Effector memory CD4-positive, alpha-beta T cell (primary cell): ENCODE measurements at places on chromosomes 12 and 14.

- no peak for DNase-seq
- no peaks in the 10 kb centered on the region for H3K4me1 ChIP-seq
- no peak overlapping the region for H3K27ac ChIP-seq
- no peak overlapping the region for H3K4me3 ChIP-seq
- no peaks in the 10 kb centered on the region for H3K27me3 ChIP-seq
Measured at GRCh38 chr12:115953450-115953849, 324.0 kb downstream of the MED13L start.

GRCh38 chr12:46786774-46787173 is 39.0 kb downstream of the SLC38A4 start:
- no peak overlapping the region for H3K4me3 ChIP-seq
- H3K36me3 ChIP-seq = no peaks in the 10 kb centered on the region
- no peaks in the 10 kb centered on the region for H3K27me3 ChIP-seq
- H3K4me1 ChIP-seq = no peaks in the 10 kb centered on the region
- no peak overlapping the region for H3K27ac ChIP-seq
- DNase-seq = no peak

GRCh38 chr14:39581474-39581873 is 149.2 kb upstream of the FBXO33 start:
- no peaks in the 10 kb centered on the region for H3K4me1 ChIP-seq
- no peaks in the 10 kb centered on the region for H3K36me3 ChIP-seq
- H3K4me3 ChIP-seq = no peak overlapping the region
- no peaks in the 10 kb centered on the region for H3K27me3 ChIP-seq
- no peak for DNase-seq

DNA sequence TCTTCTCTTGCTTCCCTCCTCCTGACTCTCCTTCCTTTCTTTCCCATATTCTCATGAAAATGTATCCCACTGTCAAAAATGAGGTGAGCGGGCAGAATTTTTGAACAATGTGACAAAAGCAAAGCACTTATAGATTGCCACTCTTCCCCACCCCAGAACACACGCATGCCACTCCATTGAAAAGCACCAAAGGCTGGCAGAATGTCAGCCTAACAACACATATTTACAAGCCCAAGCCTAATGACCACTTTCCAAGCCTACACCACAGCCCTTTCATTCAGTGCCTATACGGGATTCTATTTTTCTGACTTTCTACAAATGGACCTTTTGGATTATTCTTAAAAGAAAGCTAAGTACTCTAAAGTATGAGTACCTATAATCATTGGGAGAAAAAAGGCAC is 62.9 kb upstream of the METAP2 start:
- H3K36me3 ChIP-seq = no peaks in the 10 kb centered on the region
- no peaks in the 10 kb centered on the region for H3K27me3 ChIP-seq
- DNase-seq = no peak
- H3K4me3 ChIP-seq = no peak overlapping the region
- H3K27ac ChIP-seq = no peak overlapping the region

GRCh38 chr12:117388951-117389446 is 27.6 kb upstream of the NOS1 start:
- no peaks in the 10 kb centered on the region for H3K27me3 ChIP-seq
- H3K27ac ChIP-seq = no peak overlapping the region
- H3K36me3 ChIP-seq = no peaks in the 10 kb centered on the region
- DNase-seq = no peak
- no peak overlapping the region for H3K4me3 ChIP-seq
- no peaks in the 10 kb centered on the region for H3K4me1 ChIP-seq

- no peaks in the 10 kb centered on the region for H3K36me3 ChIP-seq
- no peak overlapping the region for H3K4me3 ChIP-seq
- no peaks in the 10 kb centered on the region for H3K27me3 ChIP-seq
- no peak overlapping the region for H3K27ac ChIP-seq
- H3K4me1 ChIP-seq = no peaks in the 10 kb centered on the region
Measured at GRCh38 chr12:12201274-12201758, 65.5 kb downstream of the LRP6 start.

- no peaks in the 10 kb centered on the region for H3K27me3 ChIP-seq
- H3K4me3 ChIP-seq = no peak overlapping the region
- H3K4me1 ChIP-seq = no peaks in the 10 kb centered on the region
Measured at GRCh38 chr12:89889062-89889461, 180.4 kb upstream of the ATP2B1 start.
